ENCODE measurements at places on chromosomes 3 and 15.

DNA sequence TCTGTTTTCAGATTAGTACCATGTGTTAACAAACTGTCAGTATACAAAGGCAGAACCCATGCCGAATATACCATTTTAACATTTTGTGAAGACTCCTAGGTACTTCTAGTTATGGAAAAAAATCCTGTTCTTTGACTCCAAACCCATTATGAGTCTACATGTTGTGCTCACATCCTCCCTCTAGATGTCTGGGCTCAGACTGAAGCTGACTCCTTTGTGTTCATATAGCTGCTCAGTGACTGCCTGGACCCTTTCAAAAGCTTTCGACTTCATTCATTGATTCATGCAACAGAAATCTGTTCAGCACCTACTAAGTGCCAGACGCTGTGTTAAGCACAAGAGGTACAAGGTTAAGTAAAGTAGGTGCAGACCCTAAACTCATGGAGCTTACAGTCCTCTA lies 60.5 kb downstream of the MEGF11 start:
- no peak for DNase-seq

GRCh38 chr15:60798821-60799220 lies 319.9 kb upstream of the ICE2 start:
- no peak for DNase-seq

GRCh38 chr3:126381966-126382365 lies 12.7 kb upstream of the CFAP100 start:
- no peak for DNase-seq

DNA sequence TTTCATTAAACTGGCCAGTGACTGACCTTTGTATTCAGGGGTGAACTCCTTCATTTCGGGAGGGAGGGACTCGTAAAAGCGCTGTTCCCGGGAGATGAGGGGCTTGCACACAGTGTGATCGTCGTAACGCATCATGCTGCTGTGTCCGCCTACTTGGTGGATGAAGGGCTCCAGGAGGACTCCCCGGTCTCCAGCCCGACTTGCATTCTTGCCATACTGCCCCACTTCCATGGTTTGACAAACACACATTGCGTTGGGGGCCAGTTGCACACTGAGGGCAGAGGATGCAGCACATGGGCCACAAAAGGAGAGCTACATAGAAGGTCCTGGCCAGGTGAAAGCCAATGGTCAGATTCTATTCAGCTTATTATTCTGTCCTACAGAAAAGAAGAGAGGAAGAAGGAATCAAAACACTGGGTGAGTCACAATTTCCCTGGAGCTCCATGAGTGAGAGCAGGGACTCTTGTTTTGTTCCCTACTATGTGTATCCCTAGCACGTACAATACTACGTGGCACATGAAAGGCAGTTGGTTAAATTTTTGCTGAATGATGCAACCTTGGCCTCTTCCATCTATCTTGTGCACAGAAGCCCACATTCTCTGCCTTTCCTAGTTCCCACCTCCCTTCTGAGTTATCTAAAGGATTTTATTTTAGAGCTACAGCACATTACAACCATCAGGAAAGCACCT lies 24.2 kb upstream of the GMPPB start:
- DNase-seq: no peak

DNA sequence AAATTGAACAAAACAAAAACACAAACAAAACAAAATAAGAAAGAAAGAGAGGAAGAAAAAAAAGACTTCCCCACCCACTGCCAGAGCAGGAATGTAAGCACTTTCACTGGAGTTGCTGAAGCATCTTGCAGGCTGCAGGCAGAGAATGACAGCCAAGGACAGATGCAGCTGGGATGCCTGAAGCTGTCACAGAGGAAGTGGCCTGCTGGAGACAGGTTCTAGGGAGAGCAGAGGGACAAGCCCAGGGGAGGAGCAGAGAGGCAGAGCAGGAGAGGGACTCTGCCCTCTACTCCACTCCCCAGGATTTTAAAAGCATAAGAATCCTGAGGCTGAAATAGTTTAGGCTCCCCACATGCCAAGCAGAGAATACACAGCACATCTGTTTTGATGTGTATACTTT lies 326.2 kb downstream of the TUSC7 start:
- no peak for DNase-seq

- DNase-seq: no peak
Measured at GRCh38 chr15:52436981-52437380, 91.7 kb downstream of the MYO5A start.

DNA sequence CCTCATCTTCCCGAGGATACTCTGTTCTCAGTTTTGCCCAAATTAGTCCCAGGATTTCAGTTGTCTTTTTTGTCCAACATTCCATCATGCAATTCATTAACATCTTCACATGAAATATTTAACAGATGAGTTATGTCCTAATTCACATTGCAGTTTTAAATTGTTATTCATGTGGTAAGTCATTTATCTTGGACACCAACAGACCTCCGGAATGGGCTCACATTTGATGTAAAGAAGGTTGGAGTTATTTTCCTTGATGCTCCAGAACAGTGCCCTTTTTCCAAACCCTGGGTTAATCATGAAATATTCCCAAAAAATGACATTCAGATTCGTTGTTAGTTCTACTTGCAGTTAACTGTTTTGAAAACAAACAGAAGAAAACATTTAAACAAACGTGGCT lies 32.8 kb upstream of the LRTM1 start:
- DNase-seq: no peak

DNA sequence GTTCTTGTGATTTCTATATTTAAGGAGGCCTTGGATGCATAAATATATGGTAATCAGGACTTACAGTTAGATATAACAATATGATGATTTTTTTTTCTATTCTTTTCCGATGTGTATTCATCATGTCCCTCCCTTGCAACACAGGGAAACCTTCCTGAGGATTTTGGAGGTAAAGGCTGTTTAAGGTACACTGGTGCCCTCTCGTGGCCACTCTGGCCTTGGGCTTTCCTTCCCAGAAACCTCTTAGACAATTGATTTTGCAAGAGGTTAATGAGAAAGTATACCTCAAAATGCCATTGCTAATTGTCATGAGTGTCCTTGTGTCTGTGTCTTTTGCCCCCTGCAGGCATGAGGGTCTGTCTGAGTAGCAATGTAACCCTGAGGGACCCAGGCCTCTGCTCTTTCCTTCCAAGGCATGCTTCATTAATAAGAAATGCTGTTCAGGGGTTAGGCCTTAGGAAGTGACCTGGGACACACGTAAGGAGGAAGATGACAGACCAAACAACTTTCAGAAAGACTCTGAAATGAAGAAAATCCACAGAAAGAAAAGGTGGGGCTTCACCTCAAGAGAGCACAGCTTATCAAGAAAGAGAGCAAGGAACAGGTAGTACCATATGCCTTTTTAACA lies 70.3 kb upstream of the PPP2R3A start:
- DNase-seq: peak; percentile 38
